ENCODE measurements at places on chromosomes 3 and 15. TPM values are rescaled to one million over a fixed set of nuclear protein-coding genes. Genes with fewer than 3 reads are reported as not detected.
A peak's percentile ranks its signal among the peaks of the same experiment; 100 is the strongest.

- H3K27me3 ChIP-seq: no peaks in the 10 kb centered on the region
- no peak overlapping the region for H3K27ac ChIP-seq
- DNase-seq: peak; percentile 9
Observed at GRCh38 chr3:196600359-196600758, 31.9 kb downstream of the FBXO45 start.

DNA sequence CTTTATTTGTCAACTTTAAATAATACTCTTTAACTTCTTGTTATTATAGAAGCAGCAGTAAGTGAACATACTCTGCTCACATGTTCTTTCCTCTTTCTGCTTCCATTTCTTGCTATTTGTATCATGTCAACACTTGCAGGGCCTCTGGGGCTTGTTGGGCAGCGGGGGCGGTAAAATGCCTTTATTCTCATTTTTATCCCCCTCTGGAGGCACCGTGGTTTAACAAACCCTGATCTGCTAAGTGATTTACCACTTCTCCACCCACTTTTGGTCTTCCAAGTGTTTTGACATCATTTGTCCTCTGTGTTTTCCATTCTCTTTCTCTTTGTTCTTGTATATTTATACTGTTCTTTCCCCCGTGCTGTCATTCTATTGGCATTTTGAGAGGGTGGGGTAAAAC lies 33.9 kb downstream of the SCN10A start:
- H3K27ac ChIP-seq: no peak overlapping the region
- H3K4me1 ChIP-seq: no peaks in the 10 kb centered on the region
- no peak for DNase-seq
- H3K4me3 ChIP-seq: no peak overlapping the region
- H3K36me3 ChIP-seq: no peaks in the 10 kb centered on the region

GRCh38 chr3:20111836-20112235 lies 71.6 kb downstream of the KAT2B start:
- H3K4me1 ChIP-seq: no peaks in the 10 kb centered on the region
- H3K4me3 ChIP-seq: no peak overlapping the region
- no peaks in the 10 kb centered on the region for H3K36me3 ChIP-seq
- H3K27me3 ChIP-seq: no peaks in the 10 kb centered on the region
- no peak overlapping the region for H3K27ac ChIP-seq
- DNase-seq: no peak

DNA sequence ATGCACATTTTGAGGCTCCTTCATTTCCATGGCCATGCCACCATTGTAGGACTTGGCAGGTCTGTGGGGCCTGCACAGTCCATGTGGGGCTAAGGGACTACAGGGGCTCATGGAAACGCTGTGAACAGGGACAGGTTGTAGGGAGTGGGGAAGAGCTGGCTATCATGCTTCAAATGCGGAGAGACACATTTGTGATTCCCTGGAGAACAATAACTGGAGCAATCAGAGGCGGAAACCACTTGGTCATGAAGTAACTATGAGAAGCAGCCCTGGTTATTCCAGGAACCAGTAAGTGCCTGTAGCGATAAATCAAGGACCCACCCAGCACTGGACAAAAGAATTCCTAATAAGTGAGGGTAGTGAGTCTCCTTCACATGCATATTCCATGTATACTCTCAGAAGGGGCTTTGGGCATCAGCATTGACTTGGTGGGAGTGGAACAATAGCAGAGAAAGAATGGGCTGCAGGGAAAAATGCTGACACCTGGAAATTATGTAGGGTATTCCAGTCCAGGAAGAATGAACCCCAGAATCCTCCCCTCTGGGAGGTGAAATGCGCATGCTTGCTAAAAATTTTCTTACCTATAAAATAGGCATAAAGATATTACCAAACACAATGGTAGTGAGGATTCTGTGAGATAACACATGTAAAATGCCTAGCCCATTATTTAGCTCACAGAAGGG lies 251.4 kb upstream of the ROPN1 start:
- H3K27me3 ChIP-seq: no peaks in the 10 kb centered on the region
- no peak for DNase-seq
- H3K4me1 ChIP-seq: no peaks in the 10 kb centered on the region
- no peak overlapping the region for H3K4me3 ChIP-seq

- no peak for DNase-seq
- no peak overlapping the region for H3K27ac ChIP-seq
- no peaks in the 10 kb centered on the region for H3K36me3 ChIP-seq
- H3K27me3 ChIP-seq: peaks cover 33% of the 10 kb centered on the region
- peak overlapping the region; percentile 33 for H3K4me3 ChIP-seq
Observed at GRCh38 chr3:81279481-81280379, 481.7 kb downstream of the GBE1 start.

DNA sequence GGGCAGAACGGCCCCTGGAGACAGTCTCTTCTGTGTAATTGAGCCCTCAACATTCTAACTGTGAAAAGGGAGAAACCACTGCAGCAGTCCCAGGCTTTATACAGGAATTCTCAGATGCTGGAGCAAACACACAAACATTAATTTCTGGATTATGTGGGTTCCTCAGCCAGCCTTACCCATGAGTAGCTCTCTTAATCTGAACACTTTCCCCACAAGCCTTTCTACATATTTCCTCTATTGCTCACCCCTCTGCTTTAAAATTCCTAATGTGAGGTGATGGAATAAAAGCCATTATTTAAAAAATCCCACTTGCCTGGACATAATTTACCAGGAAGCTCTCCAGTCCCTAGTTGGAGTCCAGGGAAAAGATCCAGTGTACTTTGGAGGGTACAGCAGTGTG lies 139.0 kb downstream of the CTNNB1 start:
- H3K36me3 ChIP-seq: no peaks in the 10 kb centered on the region
- H3K27ac ChIP-seq: no peak overlapping the region
- H3K4me3 ChIP-seq: no peak overlapping the region
- DNase-seq: no peak
- H3K4me1 ChIP-seq: no peaks in the 10 kb centered on the region

DNA sequence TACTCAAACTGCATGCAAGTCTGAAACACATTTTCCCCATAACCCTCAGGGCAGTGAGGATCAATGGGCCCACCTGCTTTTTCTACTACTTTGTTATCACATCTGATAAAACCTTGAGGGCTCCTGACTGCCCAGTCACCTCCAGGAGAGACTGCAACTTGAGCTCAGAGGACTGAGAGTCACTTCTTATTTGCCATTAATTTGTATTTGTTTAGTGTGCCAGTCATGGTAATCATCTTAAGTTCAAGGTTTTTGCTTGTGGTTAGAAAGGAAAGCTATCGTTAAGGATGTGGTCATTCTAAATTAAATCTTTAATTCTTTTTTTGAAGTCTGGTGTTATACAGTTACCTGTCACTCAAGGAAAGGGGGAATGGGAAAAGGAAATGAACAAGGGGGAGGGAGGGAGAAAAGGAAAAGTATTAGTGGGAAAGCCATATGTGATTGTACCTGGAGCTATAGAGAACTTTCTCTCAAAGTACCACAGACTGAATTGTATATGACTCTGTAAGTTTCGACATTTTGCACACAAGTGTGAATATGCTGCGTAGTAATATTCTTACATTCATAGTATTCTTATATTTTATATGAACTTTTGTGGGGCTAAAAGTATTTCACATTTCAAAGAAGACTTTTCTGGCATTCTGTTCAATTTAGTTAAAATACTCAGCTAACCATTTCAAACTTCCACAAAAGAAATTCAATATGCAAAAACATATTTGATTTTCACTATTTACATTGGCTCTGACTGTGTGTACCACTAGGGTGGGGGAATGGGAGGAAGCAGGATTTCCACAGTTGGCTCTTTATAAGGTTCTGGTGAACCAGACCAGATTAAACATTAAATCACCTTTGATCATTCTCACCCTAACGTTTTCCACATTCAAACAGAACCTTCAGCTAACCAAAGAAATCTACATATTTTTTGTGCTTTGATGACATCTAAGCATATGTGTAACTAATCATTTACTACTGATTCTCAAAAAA lies 166.5 kb upstream of the ATP11B start:
- H3K36me3 ChIP-seq: no peaks in the 10 kb centered on the region
- no peak for DNase-seq
- H3K27me3 ChIP-seq: no peaks in the 10 kb centered on the region
- no peaks in the 10 kb centered on the region for H3K4me1 ChIP-seq
- no peak overlapping the region for H3K27ac ChIP-seq

DNA sequence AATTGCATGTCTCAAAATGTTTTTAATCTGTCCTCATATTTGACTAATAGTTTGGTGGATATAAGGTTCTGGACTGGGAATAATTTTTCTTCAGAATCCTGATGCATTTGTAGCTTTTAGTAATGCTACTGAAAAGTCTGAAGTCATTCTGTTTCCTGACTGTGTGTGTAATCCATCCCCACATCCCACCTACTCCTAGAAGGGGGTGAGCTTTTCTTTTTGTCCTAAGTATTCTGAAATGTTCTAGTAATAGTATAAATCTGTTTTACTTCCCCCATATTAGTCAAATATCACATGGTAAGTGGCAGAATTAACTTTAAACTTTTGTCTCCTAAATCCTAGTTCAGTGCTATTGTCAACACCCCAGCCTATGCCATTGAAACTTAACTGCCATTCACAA lies 162.8 kb downstream of the GREM1 start:
- H3K27ac ChIP-seq: no peak overlapping the region
- H3K4me1 ChIP-seq: peaks cover under 1% of the 10 kb centered on the region

GRCh38 chr15:101228313-101228712 lies 23.5 kb downstream of the CHSY1 start:
- H3K4me3 ChIP-seq: no peak overlapping the region
- no peaks in the 10 kb centered on the region for H3K27me3 ChIP-seq
- no peaks in the 10 kb centered on the region for H3K4me1 ChIP-seq
- DNase-seq: no peak

- DNase-seq: peak; percentile 87
- peak overlapping the region; percentile 97 for H3K27ac ChIP-seq
- peak overlapping the region; percentile 89 for H3K4me3 ChIP-seq
- no peaks in the 10 kb centered on the region for H3K4me1 ChIP-seq
Observed at GRCh38 chr15:82044373-82045178, 1.2 kb downstream of the MEX3B start.

DNA sequence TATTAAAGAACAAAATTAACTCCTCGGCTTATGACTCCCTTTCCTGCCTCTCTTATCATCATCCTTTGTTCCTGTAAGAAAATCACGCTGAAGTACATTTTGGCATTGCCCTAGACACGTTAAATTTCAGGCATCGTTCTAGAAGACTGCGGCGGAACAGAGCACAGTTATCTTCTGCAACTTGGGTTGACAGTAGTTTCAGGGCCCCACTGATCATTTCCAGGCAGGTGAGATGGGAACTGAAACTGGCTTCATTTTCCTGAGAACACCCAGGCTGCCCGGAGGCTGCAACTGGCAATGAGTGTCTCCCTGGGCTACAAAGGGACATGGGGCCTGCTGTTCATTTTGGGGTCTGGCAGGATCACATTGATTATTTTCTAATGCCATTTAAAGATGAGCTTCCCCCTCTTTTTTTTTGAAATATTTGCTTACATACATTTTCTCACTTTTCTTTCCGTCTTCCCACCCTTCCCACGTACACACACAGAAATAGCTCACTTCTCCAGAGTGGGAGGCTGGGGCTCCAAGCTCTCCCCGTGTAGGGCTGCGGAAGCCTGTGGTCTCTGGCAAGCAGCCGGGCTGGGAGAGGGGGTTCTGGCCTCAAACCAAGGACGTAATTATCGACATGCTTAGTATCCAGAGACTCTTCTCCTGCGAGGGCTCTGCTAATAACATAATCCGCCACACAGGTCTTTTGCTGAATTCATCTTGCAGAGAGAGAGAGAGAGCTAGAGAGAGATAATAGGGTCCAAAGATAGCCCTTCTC lies 267.4 kb downstream of the ABHD5 start:
- H3K4me3 ChIP-seq: no peak overlapping the region
- peaks cover 12% of the 10 kb centered on the region for H3K27me3 ChIP-seq
- no peaks in the 10 kb centered on the region for H3K4me1 ChIP-seq
- H3K27ac ChIP-seq: no peak overlapping the region
- no peaks in the 10 kb centered on the region for H3K36me3 ChIP-seq
- DNase-seq: peak; percentile 30

DNA sequence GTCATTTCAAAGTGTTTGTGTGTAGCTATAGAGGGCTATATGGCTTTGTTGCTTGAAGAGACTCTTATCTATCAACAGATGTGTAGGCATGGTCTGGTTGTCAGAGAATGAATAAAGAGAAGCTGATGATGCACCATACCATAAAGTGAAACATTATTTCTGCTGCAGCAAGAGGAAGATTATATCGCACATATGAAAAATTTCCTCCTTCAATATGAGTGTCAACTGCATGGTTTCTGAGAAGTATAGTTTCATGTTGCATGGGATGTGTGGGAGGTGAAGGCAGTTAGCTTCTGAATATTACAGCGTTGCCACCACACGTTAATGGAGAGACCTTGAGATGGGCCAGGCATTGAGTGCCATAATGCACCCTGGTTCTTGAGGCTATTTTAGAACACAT lies 217.9 kb downstream of the SATB1 start:
- no peaks in the 10 kb centered on the region for H3K4me1 ChIP-seq
- H3K4me3 ChIP-seq: no peak overlapping the region
- H3K36me3 ChIP-seq: no peaks in the 10 kb centered on the region
- DNase-seq: no peak

DNA sequence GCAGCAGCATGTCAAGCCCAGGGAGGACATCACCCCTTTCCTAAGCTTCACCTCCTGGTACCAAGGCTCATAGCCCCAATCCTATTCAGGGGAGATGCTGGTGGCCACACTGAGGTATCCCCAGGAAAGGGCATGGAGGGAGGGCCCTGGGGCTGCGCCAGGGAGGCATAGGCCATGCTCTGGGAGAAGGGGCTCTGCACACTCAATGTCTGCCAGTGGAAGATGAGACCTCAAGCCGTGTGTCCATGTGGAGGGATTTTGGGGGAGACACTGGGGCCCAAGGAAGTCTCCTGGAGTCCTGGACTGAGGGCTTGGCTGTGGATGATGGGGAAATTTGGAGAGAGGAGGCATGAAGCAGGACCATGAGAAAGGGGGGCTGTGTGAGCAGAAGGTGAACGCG lies 21.2 kb upstream of the PRR23E start:
- no peaks in the 10 kb centered on the region for H3K4me1 ChIP-seq
- no peak overlapping the region for H3K27ac ChIP-seq
- no peaks in the 10 kb centered on the region for H3K36me3 ChIP-seq
- DNase-seq: no peak
- H3K4me3 ChIP-seq: no peak overlapping the region
- H3K27me3 ChIP-seq: no peaks in the 10 kb centered on the region

GRCh38 chr3:177124882-177125281 lies 72.4 kb downstream of the TBL1XR1 start:
- H3K36me3 ChIP-seq: peaks cover 37% of the 10 kb centered on the region
- no peak for DNase-seq
- H3K4me1 ChIP-seq: no peaks in the 10 kb centered on the region
- H3K27ac ChIP-seq: no peak overlapping the region

DNA sequence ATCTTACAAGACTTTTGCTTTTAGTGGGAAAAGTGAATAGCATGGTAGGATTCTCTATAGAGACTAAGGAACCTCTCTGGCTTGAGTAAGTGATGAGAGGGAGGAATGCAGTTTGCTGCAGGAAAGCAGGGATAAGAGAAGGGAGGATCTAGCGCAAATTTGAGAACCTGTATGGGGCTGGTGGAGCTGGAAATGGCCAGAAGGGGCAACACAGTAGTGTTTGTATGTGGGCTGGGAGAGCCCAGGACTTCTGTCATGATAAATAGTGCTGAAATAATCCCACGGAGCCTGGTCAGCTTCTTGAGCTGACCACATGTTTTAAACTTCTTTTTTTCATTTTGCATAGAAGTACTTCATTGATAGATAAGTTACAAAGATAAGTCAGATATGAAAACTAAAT lies 11.2 kb upstream of the SHC4 start:
- no peaks in the 10 kb centered on the region for H3K36me3 ChIP-seq
- peak; percentile 71 for DNase-seq
- no peaks in the 10 kb centered on the region for H3K27me3 ChIP-seq
- peak overlapping the region; percentile 67 for H3K27ac ChIP-seq
- H3K4me3 ChIP-seq: peak overlapping the region; percentile 74

The HIGD2B gene
- not detected for total RNA-seq

The IMPG2 gene
- total RNA-seq: 0.18 TPM

The RSL24D1 gene
- total RNA-seq: 75.9 TPM

The GHSR gene
- not detected for total RNA-seq

The ERICH6 gene
- total RNA-seq: not detected

The GPR176 gene
- total RNA-seq: 21.2 TPM

The LAMB2 gene
- 76.6 TPM for total RNA-seq

The GOLGA8S gene
- 0.09 TPM for total RNA-seq
